ENCODE measurements at places on chromosomes 11 and 22.

- DNase-seq, result no peak
These were observed 30.5 kb upstream of the PPP2R1B start for GRCh38 chr11:111796696-111797095.

DNA sequence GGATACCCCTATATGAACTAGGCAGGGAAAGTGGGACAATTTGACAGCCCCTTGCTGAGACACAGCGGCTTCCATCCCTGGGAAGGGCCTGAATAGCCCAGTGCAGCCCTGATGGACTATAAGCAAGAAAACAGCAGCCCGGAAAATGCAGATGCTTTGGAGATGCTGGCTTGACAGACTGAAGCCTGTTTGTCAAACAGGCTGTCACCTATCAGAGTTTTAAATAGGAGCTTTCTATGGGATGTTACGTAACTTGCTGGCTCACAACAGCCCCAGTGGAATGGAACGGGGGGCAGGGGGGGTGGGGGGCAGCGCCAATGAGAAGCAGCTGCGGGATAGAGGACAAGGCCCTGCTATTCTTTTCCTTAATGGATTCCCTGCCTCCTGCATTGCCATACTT lies 91.9 kb upstream of the NTM start:
- no peak for DNase-seq

- no peak for DNase-seq
These were observed 7.2 kb downstream of the GRK2 start for GRCh38 chr11:67273260-67273990.

DNA sequence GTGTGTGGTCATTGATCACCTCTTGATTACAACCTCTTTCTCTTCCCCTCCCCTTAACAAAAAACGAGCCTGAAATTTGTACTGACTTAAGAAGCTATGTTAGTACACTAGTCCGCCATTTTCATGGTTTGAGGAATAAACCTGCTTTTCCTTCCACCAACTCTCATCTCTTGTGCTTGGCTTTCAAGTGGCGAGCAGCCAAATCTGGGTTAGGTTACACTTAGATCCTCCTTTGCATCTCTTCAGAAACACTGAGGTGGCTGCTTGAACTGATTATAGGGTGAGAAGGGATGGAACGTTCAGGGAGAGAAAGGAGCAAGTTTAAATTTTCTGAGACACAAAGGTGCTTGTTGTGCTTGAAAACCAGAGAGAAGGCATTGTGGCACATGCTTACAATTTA lies 2171.4 kb downstream of the LRRC4C start:
- no peak for DNase-seq

GRCh38 chr22:37019309-37020191 lies at the start of the genes MPST and TST:
Gene MPST, plus strand, starts transcription at chr22:37019742. Its CDS starts 95 bp downstream, at chr22:37019837.
Gene TST, minus strand, starts transcription at chr22:37019447. Its CDS starts 715 bp downstream, at chr22:37018732.
- DNase-seq, result peak; percentile 40

DNA sequence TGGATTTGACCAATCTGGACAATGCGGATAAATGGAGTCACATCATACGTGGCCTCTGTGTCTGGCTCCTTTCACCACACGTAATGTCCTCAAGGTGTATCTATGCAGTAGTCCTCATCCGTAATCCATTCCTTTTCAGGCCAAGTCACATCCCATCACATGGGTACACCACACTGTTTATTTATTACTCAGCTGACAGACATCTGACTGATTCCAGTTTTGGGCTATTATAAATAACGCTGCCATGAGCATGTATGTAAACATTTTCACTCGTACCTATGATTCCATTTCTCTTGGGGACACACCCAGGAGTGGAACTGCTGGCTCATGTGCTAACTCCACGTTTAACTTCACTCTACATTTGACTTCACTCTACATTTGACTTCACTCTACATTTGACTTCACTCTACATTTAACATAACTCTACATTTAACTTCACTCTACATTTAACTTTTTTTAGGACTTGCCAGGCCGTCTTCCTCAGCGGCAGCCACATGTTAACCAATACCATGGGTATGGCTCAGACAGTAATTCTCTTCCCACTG lies 52.1 kb downstream of the SHANK2 start:
- DNase-seq, result no peak

DNA sequence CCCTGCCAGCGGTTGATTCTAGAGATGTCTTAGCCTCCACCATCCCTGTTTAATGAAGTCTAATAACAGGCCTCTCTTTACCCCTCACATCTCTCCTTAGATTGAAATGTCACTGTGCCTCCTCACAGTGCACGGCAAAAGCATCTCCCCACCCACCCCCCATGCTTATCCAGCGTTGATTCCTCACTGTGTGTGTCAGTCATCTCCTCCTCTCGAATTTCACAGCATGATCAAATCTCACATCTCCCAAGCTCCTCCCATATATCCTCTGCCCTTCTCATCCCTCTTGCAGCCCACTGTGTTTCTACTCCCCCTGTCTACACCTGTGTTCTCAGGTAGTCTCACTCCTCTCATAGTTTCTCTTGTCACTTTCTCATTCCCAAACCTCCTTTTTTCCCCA lies 84.6 kb downstream of the DBX1 start:
- DNase-seq, result no peak

DNA sequence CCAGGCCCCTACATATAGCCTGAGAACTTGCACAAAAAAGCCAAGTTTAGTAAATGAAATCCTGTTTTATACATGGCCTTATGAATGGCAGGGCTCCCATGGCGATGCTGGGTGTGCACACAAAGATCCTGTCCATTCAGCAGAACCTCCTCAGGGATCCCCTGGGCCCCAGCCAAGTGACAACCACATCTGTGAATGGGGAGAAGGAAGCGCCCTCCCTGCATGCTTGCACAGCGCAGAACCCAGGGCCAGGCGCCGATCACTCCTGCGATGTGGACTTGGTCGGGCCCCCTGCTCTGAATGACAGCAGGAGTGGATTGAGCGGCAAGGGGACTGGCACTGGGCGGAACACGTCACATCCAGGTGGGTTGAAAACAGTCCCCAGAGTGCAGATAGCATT lies 4.5 kb upstream of the CDC42EP2 start:
- DNase-seq, result no peak
